Neural crest cell (in vitro differentiated cells): ENCODE measurements at places on chromosomes 16 and 17. TPM values are rescaled to one million over a fixed set of nuclear protein-coding genes. Genes with fewer than 3 reads are reported as not detected.

Gene TPSG1
- total RNA-seq = not detected in 2 replicates

Gene FBXL19
- total RNA-seq = 78.1 and 84.7 TPM in 2 replicates

Gene CANT1
- total RNA-seq = 62.1 and 63.8 TPM in 2 replicates

Gene OGFOD3
- 33.3 and 35.6 TPM in 2 replicates for total RNA-seq

Gene ZMYND15
- not detected in 2 replicates for total RNA-seq

Gene EME2
- total RNA-seq = 36.5 and 37.0 TPM in 2 replicates

Gene TERB1
- 0.25 and 0.26 TPM in 2 replicates for total RNA-seq

Gene DNAH17
- total RNA-seq = 0.09 TPM in 1 of 2 replicates, not detected in the other

Gene PDIA2
- 1.4 and 2.1 TPM in 2 replicates for total RNA-seq

Gene CAVIN1
- total RNA-seq = 0.09 and 0.14 TPM in 2 replicates

Gene LGALS9C
- total RNA-seq = not detected in 2 replicates

Gene EXOC3L1
- 0.30 and 0.44 TPM in 2 replicates for total RNA-seq

Gene RHBDL1
- 3.0 and 3.1 TPM in 2 replicates for total RNA-seq

Gene NGFR
- total RNA-seq = 322 and 334 TPM in 2 replicates

Gene FBRS
- 63.6 and 67.1 TPM in 2 replicates for total RNA-seq

Gene TSR3
- total RNA-seq = 65.6 and 66.2 TPM in 2 replicates

Gene GRAP
- 2.1 and 2.8 TPM in 2 replicates for total RNA-seq

Gene ENPP7
- total RNA-seq = not detected in 2 replicates

Gene C17orf107
- 1.7 and 1.8 TPM in 2 replicates for total RNA-seq

Gene NEUROD2
- total RNA-seq = not detected in 2 replicates

Gene CCL1
- total RNA-seq = not detected in 2 replicates

Gene HOXB7
- total RNA-seq = 8.5 and 11.4 TPM in 2 replicates

Gene ICAM2
- not detected in 2 replicates for total RNA-seq

Gene ARL4D
- total RNA-seq = 13.8 and 14.2 TPM in 2 replicates

Gene CCL3
- total RNA-seq = not detected in 2 replicates

Gene SCO1
- total RNA-seq = 32.5 and 36.2 TPM in 2 replicates
